NCI-H748 treated with DMSO at 0.1 percent for 48 hours (cell line): ENCODE measurements at places on chromosomes 3 and 15.
A peak's percentile ranks its signal among the peaks of the same experiment; 100 is the strongest.

DNA sequence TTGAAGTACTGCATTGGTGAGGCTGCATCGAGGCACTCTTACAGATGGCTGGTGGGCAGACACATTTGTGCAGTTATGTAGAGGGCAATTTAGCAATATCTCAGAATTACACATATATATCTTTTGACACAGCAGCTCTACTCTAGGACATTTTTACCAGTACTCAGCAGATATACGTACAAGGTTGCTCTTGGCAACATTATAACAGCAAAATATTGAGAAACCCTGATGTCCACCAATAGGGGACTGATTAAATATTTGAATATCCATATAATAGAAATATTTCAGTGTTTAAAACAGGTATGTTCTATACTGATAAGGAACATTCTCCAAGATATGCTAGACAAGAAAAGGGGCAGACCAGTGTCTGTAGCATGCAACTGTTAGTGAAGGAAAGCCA lies 7.9 kb upstream of the FBXO22 start:
- DNase-seq = no peak

- no peak for DNase-seq
These were observed 691.9 kb downstream of the NTRK3 start for GRCh38 chr15:87564681-87565080.

GRCh38 chr3:52085681-52086282 lies 29.4 kb upstream of the DUSP7 start:
- DNase-seq = no peak

DNA sequence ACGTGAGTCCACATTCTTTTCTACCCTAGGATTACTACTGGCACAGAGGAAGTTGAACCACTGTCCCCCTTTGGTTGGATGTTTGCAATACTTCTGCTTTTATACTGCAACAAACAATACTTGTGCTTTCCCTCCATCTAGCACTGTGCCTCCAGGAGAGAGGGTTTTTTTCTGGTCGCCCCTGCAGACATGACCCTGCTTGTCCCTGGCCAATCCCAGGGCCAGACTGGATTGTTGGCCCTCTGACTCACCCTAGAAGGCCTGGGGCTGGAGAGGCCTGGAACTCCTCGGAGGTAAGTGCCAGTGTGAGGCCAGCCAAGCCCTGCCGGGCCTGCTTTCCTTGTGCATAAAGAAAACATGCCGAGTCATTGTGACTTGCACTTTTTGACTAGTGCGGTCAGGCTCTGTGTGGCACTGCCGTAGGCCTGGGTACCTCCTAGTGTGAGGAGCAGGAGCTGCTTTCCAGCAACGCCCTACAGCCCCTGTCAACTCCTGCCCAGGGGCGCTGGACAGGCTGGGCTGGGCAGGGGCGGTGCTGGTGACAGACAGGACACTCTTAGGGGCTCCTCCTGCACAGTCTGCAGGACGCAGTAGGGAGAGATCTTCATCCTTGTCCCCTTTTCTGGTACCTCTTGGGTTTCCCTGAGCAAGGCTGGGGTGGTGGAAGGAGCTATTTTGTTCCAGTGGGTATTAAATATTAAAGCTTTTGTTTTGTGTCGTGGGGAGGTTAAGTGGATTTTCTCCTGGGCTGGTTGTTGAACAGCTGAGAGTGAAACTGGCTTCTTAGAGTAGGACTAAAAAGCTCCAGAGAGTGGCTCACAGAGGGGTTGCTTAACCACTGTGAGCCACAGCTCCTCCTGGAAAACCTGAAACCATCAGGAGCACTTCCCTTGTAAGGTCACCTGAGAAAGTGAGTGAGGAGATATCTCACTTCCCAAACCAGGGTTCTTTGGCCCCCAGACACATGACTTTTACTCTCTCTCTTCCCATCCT lies 14.4 kb upstream of the TKT start:
- DNase-seq = peak; percentile 19

GRCh38 chr3:194301730-194302129 lies 49.4 kb downstream of the CPN2 start:
- no peak for DNase-seq

GRCh38 chr15:90042356-90042755 lies 41.2 kb downstream of the ZNF710 start:
- DNase-seq = no peak

DNA sequence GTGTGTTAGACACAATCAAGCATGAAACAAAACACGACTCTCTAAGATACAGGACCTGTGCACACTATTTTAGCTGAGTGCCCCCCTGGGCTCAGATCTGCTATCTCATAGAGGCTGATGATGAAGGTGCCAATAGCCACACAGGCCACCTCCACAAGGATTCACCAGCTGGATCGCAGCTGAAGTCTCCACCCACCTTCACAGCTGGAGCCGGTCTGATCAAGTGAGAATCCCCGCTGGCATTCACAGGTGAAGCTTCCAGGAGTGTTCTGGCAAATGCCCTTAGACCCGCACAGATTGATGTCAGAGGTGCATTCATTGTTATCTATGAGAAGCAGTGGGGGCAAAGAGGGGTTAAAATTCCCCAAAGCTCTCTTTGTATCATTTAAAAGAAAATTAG lies 90.1 kb downstream of the DUT start:
- DNase-seq = no peak

- peak; percentile 32 for DNase-seq
These were observed 348.6 kb downstream of the PLCL2 start for GRCh38 chr3:17233398-17233800.

DNA sequence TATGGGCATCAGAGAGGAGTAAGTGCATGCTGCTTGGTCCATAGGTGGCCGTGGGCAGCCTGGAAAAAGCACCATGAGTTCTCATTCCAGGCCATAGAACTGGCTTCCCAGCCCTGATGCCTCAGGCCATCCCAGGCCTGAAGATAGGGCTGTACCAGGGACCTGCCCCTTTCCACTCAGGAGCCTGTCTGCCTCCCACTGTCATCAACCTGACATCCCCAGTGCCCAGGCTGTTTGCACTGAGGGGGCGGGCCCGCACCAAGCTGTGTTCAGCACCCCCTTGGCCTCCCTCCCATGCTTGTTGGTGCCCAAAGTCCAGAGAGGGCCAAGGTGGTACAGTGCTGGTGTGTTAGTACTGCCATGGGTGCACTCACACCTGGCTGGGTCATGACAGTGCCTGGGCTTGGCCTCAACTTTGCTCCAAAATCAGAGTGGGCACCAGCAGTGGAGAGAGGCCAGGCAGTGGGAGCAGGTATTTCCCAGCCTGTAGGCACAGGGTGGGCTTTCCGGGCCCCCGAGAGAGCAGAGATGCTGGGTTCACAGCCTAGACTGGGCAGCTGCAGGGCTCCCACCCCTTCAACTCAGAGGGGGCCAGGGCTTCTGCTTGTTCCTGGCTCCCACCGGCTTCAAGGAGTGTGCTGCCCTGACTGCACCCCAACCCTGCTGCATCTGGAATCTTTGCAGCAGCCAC lies 556.1 kb downstream of the SI start:
- no peak for DNase-seq
